Stimulated activated CD4-positive, alpha-beta T cell treated with anti-CD3 and anti-CD28 coated beads, Interleukin-1b, Interleukin-23, amount 100 ng/mL, for 1 hour (primary cell): ENCODE measurements at places on chromosomes 5 and 9.

GRCh38 chr9:123679330-123679987, 250.5 kb downstream of the DENND1A start:
- no peak for DNase-seq

- DNase-seq, result no peak
Observed at GRCh38 chr5:54889826-54890225, 95.6 kb downstream of the ESM1 start.

- no peak for DNase-seq
Observed at GRCh38 chr9:76605321-76605900, 146.4 kb downstream of the GCNT1 start.

GRCh38 chr5:111582451-111582850, 70.1 kb upstream of the STARD4 start:
- no peak for DNase-seq

GRCh38 chr9:3793971-3794383, 268.2 kb upstream of the RFX3 start:
- no peak for DNase-seq

DNA sequence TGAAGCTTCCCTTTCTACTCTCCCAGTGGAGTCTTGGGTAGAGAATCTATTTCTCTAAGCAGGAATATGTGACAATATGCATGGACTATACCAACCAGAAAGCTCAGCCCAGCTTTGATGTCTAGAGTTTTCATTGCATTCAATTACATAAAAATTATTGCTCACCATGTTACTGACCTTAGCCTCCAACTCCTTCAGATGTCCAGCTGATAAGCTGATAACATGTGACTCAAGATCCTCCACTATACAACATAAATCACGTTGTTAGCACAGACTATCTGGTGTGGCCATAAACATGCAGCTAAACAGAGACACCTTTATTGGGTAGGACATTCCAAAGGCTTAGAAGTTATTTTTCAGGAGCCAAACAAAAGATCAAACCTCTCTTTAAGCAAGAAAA, 1168.2 kb downstream of the CDH12 start:
- DNase-seq, result no peak

- no peak for DNase-seq
Observed at GRCh38 chr5:10360686-10361085, 7.2 kb downstream of the MARCHF6 start.

DNA sequence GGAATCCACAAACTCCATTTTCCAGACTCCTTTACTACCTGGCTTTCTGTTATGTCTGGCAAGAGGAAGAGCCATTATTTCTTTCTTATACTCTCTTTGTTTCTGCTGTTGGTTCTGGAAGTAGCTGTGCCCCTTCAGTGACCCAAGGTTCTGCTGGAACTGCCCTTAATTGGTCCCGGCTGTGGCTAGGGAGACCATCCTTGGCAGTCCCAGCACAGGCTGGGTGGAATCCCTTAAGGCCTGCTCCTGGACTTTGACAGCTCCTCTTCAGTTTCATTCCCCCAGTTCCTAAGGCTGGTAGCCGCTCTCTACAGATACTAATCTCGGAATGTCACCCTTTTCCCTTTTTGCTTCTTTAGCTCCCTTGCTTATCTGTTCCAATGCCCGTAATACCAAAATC, 81.9 kb upstream of the GLIS3 start:
- DNase-seq, result no peak

- no peak for DNase-seq
Observed at GRCh38 chr5:34756781-34757624, 82.0 kb upstream of the TTC23L start.

GRCh38 chr5:42655982-42656650, 100.5 kb upstream of the CCDC152 start:
- DNase-seq, result no peak

- DNase-seq, result peak; percentile 22
Observed at GRCh38 chr9:35616681-35617459, 1.3 kb downstream of the CD72 start.

GRCh38 chr9:94082553-94082952, 1.7 kb upstream of the PTPDC1 start:
- DNase-seq, result no peak

- no peak for DNase-seq
Observed at GRCh38 chr5:53200306-53200705, 90.7 kb upstream of the MOCS2 start.
